Dermis microvascular lymphatic vessel endothelial cell (primary cell): ENCODE measurements at places on chromosomes 5 and 9. TPM values are rescaled to one million over a fixed set of nuclear protein-coding genes. Genes with fewer than 3 reads are reported as not detected.

DNA sequence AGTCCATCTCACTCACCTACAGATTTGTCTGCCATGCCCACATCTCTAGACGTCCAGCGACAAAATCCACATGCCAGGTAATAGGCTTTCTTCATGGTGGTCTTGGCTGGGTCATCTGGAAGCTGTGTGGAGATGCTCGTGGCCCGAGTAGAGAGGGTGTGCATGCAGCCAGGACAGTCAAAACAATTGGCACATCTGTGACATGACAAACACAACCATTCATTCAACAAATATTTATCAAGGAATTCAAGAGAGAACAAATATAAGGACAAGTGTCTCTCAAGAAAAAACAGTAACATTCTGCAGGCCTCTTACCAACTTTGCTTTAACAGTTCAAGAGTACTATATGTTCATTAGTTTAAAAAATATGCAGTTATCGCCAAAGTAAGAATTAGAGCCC, 5.4 kb downstream of the DCTN4 start:
- DNase-seq, result no peak

THBS4 gene
- total RNA-seq, result 1.2 and 2.9 TPM in 2 replicates

- DNase-seq, result no peak
These were observed 89.9 kb upstream of the FSD1L start for GRCh38 chr9:105357937-105358336.

DNA sequence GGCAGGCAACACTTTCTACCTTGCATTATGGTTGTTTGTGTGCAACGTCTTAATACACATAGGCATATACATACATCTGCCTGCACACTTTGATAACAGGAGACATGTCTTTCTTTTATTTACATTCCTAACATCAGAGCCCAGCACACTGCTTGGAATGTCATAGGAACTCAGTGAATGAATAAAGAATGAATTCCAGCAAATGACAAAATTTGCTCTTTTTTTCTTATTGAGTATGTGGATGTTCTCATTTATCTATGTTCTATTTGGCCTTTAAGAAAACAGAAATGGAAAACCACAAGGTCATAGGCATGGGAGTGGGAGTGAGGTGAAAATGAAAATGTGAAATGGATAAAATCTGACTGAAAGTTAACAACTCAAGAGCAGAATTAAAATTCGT, 36.3 kb upstream of the PALM2AKAP2 start:
- no peak for DNase-seq

DNA sequence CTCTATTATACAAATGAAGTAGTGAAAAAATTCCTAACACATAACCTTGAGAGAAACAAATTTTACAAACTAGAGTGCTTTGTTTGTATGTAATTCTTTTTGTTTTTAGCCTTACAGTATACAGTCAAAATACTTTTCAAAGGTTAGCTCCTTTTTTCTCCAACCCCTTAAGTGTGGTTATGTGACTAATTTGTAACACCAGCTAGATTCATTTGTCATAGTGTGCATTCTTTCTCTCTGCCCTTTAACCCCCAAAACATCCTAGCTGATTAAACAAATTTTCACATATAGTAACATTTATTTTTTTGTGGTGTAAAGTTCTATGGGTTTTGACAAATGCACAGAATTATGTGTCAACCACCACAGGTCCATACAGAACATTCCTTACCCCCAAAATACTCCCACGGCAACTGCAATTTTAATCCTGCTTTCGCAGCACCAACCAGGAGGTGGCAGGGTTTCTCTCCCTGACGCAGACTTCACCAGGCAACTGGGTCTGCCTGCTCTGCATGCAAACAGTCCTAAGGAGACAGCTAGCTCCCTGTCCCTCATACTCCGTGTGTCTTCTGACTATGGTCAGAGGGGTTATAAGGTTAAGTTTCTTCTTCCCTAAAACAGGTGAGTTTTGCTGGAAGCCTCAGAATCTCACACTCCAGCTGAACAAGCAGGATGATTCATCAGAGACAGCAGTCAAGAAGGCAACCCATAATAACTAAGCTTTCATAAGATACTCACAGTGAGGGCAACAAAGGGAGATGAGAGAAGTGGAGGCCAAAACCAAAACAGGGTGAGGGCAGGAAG, 44.5 kb upstream of the NR5A1 start:
- DNase-seq, result peak; percentile 27

- DNase-seq, result no peak
These were observed 526.4 kb downstream of the CTNND2 start for GRCh38 chr5:11377896-11378295.

DNA sequence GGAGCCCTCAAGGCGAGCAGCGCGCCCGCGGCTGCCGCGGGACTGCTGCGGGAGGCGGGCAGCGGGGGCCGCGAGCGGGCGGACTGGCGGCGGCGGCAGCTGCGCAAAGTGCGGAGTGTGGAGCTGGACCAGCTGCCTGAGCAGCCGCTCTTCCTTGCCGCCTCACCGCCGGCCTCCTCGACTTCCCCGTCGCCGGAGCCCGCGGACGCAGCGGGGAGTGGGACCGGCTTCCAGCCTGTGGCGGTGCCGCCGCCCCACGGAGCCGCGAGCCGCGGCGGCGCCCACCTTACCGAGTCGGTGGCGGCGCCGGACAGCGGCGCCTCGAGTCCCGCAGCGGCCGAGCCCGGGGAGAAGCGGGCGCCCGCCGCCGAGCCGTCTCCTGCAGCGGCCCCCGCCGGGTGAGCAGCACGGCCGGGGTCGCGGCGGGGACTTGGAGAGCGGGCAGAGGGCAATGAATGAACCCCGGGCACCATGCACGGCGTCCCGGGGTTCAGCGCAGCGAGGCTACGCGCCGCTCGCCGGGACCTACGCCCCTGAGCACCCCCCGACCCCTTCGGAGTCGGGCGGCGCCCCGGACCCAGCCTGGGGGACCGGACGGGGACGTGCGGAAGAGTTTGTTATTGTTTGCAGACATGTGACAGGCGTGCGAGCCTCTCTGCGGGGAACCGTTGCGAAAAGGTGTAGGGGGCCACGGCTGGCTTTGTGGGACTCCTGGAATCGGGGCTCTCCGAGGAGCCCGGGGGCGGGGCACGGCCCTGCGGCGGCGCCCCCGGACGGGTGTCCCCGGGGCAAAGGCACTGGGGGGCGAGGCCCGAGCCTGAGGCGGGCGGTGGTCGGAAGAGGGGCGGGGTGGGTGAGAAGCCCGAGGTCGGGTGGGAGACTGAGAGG, 553 bp downstream of the MAP3K1 start:
- peak; percentile 63 for DNase-seq

PCDHGA12 gene
- 3.5 and 3.9 TPM in 2 replicates for total RNA-seq

SPINK5 gene
- total RNA-seq, result 0.13 TPM in 1 of 2 replicates, not detected in the other
